ENCODE measurements at places on chromosomes 5 and 9.

DNA sequence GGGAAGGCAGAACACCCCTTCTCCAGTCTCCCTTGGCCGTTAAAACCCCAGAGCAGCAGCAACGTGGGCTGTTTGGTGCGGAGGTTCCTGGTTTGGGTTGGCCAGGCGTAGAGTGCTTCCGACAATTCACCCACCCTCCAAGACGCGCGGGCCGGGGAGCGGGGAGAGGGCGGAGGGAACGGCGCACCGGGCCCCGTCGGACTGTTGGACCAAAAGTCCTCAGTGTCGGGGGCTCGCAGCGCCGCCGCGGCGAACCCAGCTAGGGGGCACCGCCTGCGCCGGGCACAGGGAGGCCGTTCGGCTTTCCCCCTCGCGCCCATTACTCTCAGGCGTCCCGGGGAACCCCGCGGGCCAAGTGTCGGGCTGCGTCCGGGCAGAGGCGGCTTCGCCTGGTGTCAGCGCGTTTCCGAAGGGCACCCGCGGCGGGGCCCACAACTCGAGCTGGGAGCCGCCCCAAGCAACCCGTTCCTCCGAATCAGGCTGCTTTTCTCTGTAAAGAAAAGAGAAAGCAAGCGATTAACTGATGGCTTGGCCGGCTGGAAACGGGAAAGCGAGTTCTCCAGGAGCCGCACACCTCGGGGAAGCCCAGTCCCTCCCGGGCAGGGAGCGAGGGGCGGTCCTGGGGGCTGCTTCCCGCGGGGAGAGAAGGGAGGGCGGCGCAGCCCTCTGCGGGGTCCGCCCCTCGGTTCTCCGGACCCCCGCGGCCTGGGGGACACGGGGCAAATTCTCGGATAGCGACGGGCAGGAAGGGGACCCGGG lies 145.5 kb downstream of the ERCC6L2 start:
- DNase-seq, result peak; percentile 37

GRCh38 chr9:105116052-105116868 lies 128.2 kb upstream of the SLC44A1 start:
- no peak for DNase-seq

GRCh38 chr9:116116393-116116792 lies 37.2 kb upstream of the PAPPA start:
- DNase-seq, result no peak

- DNase-seq, result no peak
Measured at GRCh38 chr9:77729177-77729576, 81.1 kb upstream of the GNA14 start.

DNA sequence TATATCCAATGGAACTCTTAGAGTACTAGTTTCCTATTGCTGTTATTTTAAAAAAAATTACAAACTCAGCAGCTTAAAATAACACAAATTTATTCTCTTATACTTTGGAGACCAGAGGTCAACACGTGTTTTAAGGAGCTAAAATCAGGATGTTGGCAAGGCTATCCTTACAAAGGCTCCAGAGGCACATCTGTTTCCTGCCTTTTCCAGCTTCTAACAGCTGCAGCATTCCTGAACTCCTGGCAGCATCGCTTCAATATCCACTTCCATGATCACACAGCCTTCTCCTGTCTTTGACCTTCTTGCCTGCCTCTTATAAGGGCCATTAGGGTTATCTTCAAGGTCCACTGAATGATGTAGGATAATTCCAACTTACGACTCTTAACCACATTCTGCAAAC lies 92.2 kb upstream of the CCNG1 start:
- DNase-seq, result no peak

DNA sequence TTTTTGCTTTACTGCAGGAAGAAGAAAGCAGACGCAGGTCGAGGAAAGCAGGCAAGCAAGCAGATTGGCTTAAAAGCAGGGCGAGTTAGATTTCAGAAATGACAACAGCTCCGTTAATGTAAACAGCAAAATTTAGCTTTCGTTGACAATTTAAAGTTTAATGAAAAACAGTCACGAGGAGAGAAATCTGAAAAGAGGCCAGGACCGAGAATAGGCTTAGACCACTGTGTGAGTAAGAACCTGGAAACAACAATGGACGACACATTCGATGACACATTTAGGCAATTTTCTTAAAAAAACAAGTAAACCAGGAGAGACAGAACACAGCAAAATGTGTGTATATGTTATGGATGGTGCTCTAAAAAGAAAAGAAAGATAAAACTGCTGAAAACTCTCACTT lies 155.3 kb downstream of the ISOC1 start:
- DNase-seq, result no peak

- DNase-seq, result no peak
Measured at GRCh38 chr9:98572054-98572627, 136.6 kb downstream of the GABBR2 start.

DNA sequence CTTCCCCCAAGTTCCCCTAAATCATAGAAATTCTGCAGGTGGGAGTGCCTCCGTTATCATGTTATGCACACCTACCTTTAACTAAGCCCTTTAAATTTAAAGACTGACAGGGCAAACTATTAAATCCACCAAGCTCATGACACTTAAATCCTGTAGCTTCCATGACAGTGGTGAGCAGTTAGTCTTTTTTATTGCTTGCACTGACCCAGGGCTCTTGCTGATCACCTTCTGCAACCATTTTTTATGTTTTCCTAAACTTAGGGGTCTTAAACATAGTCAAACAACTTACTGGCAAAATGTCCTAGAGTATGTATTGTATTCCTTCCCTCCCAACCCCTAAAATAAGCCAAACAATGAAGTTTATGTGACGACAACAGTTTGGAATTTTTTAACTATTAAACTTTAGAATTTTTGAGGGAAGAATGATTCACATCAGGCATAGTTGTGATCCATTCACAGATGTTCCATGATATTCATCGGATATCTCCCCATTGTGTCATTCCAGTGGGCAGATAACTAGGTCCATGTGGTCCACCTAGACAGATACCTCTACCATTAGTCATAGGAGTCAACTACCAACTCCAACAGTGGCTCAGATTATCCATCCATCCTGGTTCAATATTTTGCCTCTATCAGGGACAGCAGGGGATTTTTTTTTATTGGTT lies 283.1 kb downstream of the ADAMTS6 start:
- no peak for DNase-seq

DNA sequence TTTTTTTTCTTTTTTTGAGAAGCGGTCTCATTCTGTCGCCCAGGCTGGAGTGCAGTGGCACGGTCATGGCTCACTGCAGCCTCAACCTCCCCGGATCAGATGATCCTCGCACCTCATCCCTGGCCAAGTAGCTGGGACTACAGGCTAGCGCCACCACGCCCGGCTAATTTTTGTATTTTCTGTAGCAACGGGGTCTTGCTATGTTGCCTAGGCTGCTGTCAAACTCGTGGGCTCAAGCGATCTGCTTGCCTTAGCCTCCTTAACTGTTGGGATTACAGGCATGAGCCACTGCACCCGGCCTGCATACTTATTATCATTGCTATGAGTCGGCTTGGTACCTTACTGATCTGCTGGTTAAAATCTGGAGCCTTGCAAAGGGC lies 790 bp upstream of the IARS1 start:
- DNase-seq, result peak; percentile 16

DNA sequence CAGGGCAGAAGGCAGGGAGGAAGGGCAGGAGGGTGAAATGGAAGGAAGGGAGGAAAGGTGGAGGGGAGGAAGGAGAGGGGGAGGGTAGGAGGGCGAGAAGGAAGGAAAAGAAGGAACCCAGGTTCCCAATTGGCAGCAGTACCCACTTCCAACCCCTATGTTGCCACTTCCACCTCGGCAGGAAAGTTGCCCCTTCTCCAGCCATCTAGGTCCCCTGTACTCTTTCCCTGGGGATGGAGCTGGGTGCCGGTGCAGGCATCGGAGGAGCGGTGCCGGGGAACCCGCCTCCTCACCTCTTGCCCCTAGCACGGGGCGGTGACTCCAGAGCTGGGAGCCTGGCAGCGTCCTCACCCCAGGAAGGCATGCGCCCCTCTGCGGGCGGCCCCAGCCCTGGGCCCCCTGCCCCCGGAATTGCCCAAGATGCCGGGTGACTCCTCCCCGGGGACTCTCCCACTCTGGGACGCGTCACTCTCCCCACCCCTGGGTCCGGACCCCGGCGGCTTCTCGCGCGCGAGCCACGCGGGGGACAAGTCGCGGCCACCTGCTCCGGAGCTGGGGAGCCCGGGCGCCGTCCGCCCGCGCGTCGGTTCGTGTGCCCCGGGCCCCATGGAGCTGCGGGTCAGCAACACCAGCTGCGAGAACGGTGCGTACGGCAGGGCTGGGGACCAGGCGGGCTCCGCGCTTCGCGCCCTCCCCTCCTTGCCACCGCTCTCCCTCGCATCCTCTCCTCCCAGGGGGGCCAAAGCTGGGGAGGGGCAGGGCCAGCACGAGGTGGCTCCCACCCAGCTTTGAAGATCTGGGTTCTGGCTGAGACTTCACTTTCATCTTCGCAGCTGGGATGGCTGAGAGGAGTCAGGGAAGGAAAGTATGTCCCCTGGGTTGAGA lies at the start of gene NIPAL4:
TSS of gene NIPAL4 (plus strand) at position 499 of the 885 bp plus-strand sequence. CDS start at position 607, 108 bp downstream.
- DNase-seq, result peak; percentile 47

DNA sequence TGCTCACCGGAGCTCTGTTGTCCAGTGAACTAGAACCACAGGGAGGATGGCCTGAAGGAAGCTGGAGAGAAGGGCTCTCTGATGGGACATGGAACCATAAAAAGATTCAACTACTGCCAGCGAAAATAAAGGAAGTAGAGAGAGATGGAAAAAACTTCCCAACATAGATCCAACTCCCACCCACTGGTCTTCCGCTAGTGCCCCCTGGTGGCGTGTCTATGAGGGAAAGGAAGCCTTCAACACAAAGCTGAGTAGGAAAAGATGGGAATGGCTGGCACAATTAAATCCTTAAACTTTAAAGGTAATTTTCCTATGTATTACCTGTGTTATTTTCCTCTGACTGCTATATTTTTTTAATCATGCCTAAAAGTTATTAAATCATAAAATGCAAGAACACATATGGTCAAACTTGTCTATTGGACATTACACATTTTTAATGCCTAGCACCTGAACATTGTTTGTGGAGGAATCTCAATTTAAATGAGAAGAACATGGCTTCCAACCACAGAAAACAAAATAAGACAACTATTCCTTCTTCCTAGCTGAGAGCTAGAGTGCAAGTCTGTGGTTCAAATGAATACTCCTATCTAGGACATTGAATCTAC lies 51.5 kb downstream of the CEP120 start:
- no peak for DNase-seq

DNA sequence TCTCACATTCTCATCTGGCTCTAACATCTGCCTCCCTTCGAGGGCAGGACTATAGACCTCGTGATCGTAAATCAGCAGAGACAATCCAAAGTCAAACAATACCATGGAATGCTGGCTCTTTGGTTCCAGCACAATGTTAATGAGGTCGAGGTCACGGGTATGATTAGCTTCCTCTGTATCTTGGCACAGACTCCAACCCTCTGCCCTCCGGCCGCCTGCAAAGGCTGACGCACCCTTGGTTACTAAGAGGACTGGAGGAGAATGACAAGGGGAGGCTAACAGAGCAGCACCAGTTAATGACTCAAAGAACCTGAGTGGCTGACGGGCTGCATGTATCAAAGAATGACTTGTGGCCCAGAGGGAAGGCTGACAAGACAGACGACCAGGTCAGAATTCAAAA lies 10.1 kb downstream of the LHFPL2 start:
- no peak for DNase-seq

DNA sequence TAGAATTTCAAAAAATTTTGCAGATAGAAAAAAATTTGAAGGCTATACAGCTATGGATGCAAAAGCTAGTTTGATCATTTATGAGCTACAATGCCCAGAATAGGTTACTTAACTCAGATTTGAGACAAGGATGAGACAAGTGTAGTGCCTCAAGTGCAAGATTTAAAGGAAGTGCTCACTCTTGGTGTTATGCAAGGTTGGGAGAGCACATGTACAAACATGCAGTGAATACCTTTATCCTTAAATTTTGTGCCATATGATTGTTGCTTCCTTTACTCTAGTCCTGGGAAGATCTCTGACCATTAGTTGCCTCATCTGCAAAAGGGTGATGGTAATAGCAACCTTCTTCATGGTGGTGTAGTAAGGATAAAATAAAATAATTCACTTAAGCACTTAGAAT lies 31.7 kb upstream of the PPP2R2B start:
- no peak for DNase-seq

GRCh38 chr9:21657966-21658667 lies 144.3 kb upstream of the MTAP start:
- DNase-seq, result no peak

DNA sequence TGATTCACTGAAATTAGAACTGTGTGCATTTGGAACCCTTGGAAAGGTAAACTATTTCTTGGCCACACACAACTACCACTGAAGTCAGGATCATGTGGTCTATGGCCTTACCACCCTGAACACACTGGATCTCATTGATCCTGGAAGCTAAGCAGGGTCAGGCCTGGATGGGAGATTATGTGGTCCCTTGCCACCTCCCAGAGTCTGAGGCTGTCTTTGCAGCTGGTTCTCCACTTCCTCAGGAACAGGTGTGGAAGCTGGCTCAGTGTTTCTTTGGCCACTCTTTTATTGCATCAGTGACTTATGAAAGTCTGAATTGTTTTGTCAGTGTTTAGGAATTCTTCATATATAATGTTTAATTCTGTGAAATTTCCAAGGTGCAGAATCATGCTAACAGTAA lies 89.2 kb downstream of the TEK start:
- no peak for DNase-seq

- DNase-seq, result peak; percentile 19
Measured at GRCh38 chr5:151825445-151825844, 53.7 kb downstream of the G3BP1 start.

GRCh38 chr5:89733772-89734171 lies 675.8 kb downstream of the CETN3 start:
- DNase-seq, result no peak

DNA sequence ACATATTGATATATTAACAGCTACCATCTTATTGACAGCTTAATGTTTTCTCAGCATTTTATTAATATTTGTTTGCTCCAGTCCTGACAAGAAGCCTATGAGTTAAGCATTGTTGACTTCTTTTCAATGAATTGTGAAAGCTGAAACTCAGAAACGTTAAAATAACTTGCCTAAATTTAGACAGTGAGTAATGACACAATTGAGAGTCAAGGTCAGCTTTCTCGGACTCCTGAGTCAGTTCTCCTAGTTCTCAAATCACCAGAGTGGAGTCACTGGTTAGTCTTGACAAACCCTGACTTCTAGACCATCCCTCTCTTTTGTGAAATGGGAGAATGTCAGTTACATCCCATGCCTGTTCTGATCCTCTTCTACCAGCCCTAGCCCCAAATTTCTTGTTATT lies 222.7 kb upstream of the ACO1 start:
- DNase-seq, result no peak

DNA sequence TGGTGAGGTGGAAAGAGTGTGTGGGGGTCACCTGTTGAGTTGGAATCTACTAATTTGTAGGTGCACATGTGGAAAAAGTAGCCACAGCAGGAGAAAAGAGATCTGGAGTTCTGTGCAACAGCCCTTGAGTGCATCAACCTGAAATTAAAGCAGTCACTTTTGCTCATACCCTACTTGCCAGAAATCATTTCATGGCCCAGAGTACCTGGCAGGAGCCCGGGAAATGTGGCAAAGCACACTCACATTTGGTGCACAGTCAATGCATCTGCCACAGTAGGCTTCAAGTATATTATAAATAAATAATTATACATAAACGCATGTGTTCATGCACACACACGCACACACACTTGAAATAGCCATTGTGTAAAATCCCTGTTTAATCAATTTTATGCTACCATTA lies 203.0 kb downstream of the ICE1 start:
- DNase-seq, result no peak

Data from stimulated activated CD4-positive, alpha-beta T cell treated with anti-CD3 and anti-CD28 coated beads, Interleukin-1b, Interleukin-23, amount 100 ng/mL, for 48 hours (primary cell).